H1 (cell line): ENCODE measurements at places on chromosomes 6 and 20.

DNA sequence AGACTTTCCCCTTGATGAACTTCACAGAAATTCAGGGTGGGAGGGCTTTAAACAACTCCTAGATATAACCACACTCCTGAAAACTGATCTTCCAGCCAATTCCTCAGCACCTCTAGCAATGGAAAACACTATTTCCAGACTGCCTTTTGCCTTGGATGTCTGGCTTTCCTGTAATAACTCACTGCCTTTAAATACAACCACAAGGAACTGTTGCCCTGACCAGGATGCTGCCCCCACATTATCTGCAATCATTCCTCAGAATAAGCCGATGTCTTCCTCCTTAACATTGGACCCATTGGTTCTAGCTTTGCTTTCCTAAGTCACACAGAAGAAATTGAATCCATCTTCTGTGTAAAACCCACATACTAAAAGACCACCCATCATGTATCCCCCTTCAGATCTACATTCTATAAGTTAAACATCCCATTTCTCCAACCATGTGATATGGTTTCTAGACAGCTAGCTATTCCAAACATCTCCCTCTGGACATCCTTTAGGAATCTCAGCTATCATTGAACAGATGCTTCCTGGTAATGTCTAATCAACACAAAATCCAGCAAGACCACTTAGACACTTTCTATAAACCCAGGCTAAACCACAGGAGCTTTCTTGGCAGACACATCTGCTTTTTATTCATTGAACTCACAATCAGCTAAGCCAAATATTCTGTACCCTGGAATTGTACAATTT lies 95.9 kb upstream of the KCNQ5 start:
- H3K27me3 ChIP-seq, result no peaks in the 10 kb centered on the region
- no peak overlapping the region for H3K27ac ChIP-seq
- H3K36me3 ChIP-seq, result no peaks in the 10 kb centered on the region
- H3K4me1 ChIP-seq, result no peaks in the 10 kb centered on the region

GRCh38 chr6:42255050-42255449 lies 37.4 kb upstream of the MRPS10 start:
- H3K36me3 ChIP-seq, result peaks cover 10% of the 10 kb centered on the region
- peaks cover 12% of the 10 kb centered on the region for H3K4me1 ChIP-seq
- no peaks in the 10 kb centered on the region for H3K27me3 ChIP-seq
- H3K27ac ChIP-seq, result no peak overlapping the region
- H3K4me3 ChIP-seq, result no peak overlapping the region
- DNase-seq, result no peak

- H3K36me3 ChIP-seq, result no peaks in the 10 kb centered on the region
- no peak overlapping the region for H3K27ac ChIP-seq
- no peak overlapping the region for H3K4me3 ChIP-seq
- H3K27me3 ChIP-seq, result peaks cover 32% of the 10 kb centered on the region
Measured at GRCh38 chr6:3748208-3749066, 3.1 kb downstream of the PXDC1 start.

DNA sequence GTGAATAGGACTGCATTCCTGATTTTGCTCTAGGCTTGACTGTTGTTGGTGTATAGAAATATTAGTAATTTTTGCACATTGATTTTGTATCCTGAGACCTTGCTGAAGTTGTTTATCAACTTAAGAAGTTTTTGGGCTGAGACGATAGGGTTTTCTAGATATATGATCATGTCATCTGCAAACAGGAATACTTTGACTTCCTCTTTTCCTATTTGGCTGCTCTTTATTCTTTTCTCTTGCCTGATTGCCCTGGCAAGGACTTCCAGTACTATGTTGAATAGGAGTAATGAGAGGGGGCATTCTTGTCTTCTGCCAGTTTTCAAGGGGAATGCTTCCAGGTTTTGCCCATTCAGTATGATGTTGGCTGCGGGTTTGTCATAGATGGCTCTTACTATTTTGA lies 13.4 kb downstream of the HLA-DOB start:
- no peaks in the 10 kb centered on the region for H3K36me3 ChIP-seq
- H3K27ac ChIP-seq, result no peak overlapping the region
- H3K4me3 ChIP-seq, result no peak overlapping the region
- no peaks in the 10 kb centered on the region for H3K27me3 ChIP-seq
- no peak for DNase-seq

GRCh38 chr6:101490857-101491256 lies 97.3 kb downstream of the GRIK2 start:
- H3K27ac ChIP-seq, result no peak overlapping the region
- H3K27me3 ChIP-seq, result no peaks in the 10 kb centered on the region
- H3K36me3 ChIP-seq, result no peaks in the 10 kb centered on the region
- peaks cover 3% of the 10 kb centered on the region for H3K4me1 ChIP-seq

DNA sequence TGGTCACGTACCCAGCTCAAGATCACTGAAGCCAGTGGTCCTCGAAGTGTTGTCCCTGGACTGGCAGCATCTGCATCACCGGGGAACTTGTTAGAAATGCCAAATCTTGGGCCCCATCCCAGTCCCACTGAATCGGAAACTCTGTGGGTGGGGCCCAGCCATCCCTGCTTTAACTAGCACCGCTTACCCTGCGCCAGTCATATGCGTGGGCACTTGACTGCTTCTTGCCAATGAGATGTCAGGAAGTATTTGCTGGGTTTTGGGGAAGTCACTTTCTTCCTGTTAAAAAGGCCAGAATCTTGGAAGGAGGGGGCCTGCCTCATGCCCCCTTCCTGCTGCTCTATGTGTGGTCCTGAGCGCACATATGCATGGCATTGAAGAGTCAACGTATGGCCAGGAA lies 11.7 kb upstream of the SULF2 start:
- no peaks in the 10 kb centered on the region; the same call in 1 of the 2 replicates for H3K27me3 ChIP-seq
- H3K36me3 ChIP-seq, result no peaks in the 10 kb centered on the region
- H3K4me1 ChIP-seq, result no peaks in the 10 kb centered on the region
- no peak overlapping the region for H3K4me3 ChIP-seq
- H3K27ac ChIP-seq, result no peak overlapping the region
